ENCODE measurements at places on chromosomes 7 and 10.

GRCh38 chr7:51121931-51122425 lies 194.6 kb downstream of the COBL start:
- no peak for DNase-seq

DNA sequence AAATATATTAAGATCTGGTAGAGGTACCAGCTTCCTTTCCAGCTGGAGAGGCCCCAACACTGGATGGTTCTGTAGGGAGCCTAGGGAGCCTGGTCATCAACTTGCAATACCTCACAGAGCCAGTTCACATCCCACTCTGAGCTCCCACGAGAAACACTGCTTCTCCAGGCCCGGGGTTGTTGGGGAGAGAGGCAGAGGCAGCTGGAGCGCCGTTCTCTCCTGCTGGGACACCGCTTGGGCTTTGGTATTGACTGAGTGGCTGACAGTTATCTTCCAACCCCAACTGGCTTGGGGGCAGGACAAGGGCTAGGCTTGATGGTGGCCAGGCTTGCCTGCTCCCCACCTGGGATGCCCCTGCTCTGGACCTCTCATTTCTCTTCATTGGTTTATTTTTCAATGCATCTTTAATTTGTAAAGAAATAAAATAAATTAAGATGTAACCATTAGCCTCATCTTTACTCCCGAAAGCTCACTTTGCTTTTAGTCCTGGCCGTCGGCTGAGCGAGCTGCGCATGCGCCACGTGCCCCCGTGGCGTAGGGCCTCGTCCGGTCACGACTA lies 10.0 kb upstream of the CHCHD1 start:
- DNase-seq, result peak; percentile 70

DNA sequence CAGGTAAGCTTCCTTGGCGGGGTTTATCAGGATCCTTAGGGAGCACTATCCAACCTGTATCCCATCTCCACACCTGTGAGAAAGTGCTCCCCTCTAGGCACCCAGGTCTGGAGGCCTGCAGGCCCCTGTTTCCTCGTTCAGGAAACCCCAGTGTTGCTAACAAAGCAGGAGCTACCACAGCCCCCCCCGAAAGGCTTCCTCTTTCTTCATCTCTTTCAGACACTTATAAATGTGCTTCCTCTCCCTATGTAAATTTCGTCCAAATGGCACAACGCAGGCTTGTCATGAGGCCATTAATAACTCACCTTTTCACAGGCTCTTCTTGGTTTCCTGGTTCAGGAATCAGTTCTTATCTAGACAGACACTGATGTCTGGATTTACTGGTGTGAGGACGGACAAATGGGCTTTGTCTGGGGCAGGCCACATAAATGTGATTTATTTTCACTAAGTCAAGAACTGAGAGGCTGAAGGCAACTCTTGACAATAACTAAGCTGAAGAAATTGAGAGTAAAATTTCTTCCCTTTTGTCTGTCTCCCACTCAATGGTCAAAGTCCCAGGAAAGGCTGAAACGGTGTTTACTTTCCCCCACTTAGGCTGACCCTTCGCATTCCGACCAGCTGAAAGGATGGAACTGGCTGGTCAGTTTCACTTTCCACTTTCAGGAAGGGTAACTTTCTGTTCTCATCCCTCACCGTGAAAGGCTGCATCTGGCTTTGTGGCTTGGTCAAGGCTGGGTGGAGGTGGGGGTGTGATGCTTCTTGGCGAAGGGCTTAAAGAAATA lies 46.8 kb downstream of the PIK3AP1 start:
- no peak for DNase-seq

DNA sequence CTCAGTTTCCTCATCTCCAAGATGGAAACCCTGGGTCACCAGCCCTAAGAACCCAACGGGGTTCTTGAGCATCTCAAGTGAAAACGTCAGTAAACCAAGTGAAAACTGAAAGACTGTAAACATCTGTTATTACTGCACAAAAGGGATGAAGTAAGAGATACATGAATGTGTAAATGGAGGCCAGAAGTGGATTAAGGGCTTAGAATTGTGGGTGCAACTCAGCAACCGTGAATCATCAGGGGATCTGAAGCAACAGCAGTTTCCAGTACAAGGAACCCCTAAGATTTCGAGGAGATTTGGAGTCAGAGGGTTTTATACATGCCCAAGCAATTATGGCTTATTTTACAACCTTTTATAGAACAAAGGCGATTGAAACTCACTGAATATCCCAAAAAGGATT lies 95.7 kb upstream of the SVIL start:
- DNase-seq, result no peak
